Stimulated activated CD4-positive, alpha-beta T cell treated with anti-CD3 and anti-CD28 coated beads, Interleukin-2, amount 100 ng/mL, for 4 hours (primary cell): ENCODE measurements at places on chromosomes 2 and 18.

- DNase-seq, result no peak
Observed at GRCh38 chr2:172013396-172013795, 13.6 kb downstream of the METAP1D start.

DNA sequence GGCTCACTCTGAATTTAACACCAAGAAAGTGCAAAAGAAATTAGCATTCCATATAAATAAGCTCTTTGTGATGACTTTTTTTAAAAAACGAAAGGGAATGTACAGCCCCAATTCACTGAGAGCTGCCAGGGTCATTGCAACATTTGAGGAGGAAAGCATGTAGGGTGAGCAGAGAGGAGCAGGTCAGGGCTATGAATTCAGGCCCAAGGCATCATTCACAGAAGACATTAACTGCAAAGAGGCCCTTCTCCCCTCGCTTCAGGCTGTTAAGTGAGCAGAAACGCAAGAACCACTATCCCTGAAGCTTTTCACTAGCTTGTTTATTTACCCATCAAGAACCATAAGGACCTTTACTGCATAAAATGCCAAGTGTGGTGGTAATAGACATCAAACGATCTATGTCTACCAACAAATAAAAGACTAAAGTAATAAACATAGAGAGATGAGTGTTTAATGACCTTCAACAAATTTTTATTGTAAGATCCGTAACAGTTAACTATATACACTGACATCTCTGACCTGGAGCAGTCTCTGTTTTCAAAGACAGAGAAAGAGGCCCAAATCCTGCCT lies 333.1 kb upstream of the HNRNPA3 start:
- no peak for DNase-seq

- DNase-seq, result no peak
Observed at GRCh38 chr2:153235516-153235915, 243.0 kb downstream of the RPRM start.

DNA sequence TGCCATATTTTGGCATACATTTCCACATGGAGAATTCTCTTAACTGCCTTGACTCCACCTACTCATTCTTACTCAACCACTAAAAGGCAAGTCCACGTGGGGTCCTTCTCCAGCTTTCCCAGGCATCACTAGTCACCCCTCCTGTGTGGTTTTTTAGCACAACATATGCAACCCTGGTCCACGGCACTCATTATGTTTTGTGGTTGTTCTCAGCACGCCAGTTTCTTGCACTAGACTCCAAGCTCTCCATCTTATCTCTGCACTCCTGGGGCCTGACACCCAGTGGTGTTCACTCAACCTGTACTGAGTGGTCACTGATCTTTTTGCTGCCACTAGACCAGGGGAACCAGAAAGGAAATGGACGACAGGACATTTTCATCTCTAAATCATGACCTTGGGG lies 18.0 kb downstream of the MARCHF4 start:
- no peak for DNase-seq

DNA sequence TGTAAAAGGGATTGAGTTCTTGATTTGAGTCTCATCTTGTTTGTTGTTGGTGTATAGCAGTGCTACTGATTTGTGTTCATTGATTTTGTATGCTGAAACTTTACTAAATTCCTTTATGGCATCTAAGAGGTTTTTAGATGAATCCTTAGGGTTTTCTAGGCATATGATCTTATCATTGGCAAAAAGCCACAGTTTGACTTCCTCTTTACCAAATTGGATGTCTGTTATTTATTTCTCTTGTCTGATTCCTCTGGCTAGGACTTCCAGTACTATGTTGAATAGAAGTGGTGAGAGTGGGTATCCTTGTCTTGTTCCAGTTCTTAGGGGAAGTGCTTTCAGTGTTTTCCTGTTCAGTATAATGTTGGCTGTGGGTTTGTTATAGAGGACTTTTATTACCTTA lies 4.8 kb downstream of the ANKAR start:
- no peak for DNase-seq

DNA sequence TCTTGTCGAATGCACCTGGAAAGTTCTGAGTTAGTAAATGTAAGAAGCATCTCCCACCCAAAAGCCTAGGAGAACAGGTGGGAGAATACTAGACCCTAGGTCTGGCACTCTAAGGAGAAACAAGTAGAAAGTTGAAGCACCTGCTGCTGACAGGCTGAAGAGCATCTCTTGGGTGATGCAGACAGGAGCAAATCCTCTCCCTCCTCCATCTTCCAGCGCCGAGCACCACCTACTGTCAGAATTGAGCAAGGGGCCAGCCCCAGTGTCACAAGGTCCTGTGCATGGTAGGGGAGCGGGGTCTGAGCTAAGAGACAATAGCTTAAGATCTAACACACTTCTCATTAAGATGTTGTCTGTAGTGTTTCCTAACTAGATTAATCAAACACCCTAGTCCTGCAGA lies 52.9 kb downstream of the HK2 start:
- DNase-seq, result no peak

GRCh38 chr2:219001100-219001576 lies 7.9 kb upstream of the CRYBA2 start:
- DNase-seq, result no peak

GRCh38 chr2:240714747-240715725 lies 23.4 kb downstream of the AQP12A start:
- DNase-seq, result no peak

GRCh38 chr2:66343259-66343658 lies 91.7 kb upstream of the MEIS1 start:
- DNase-seq, result no peak

- no peak for DNase-seq
Observed at GRCh38 chr18:70994116-70994515, 705.3 kb downstream of the SOCS6 start.
